ENCODE measurements at places on chromosomes 16 and 17. TPM values are rescaled to one million over a fixed set of nuclear protein-coding genes. Genes with fewer than 3 reads are reported as not detected.

SLC35G6 gene
- total RNA-seq: not detected

LCAT gene
- total RNA-seq: 18.2 TPM

DNA sequence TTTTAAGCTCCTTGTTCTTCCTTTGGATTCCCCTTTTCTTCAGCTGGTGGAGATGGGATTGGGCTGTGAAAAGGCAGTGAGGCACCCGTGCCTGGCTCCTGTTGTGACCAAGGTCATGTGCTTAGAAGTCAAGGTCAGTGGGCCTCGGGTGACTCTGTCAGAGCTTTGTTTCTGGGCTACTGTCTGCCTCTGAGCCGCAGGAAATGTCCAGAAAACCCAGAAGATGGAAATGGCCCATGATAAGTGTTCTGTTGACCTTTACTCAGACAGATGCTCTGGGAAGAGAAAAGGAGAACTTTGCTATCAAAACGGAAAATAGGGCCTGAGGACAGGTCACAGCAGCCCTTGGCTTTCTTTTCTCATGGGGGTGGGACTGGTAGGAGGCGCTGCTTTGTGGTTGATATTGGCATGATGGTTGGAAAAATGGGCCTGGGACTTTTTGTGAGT is 2.9 kb downstream of the ABCC1 start:
- no peak for DNase-seq

DNA sequence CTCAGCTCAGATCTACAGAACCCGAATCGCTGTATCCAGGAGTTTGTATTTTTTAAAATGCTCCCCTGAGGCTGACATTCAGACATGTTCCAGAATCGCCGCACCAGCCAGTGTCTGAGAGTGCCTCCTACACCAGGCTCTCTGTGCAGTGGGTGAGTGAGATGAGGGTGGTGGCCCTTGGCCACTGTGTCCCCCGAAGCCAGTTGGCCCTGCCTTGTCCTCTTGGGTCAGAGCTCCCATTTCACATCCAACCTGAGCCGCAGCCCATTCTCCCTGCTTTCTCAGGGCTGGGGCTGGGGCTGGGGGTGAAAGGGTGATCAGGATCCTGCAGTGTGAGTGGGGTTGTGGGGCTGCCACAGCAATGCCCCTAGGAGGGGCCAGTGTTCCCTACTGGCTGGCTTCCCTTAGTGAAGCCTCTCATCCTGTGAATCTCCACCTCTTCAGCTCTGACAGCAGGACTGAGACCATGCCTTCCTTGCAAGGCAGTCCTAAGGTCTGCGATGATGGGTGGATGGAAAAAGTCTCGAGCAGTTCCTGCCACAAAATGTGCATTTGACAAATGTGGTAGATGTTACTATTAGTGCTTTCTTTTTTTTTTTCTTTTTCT is 12.9 kb upstream of the MYCBPAP start:
- no peak for DNase-seq

KCNJ18 gene
- not detected for total RNA-seq

DNA sequence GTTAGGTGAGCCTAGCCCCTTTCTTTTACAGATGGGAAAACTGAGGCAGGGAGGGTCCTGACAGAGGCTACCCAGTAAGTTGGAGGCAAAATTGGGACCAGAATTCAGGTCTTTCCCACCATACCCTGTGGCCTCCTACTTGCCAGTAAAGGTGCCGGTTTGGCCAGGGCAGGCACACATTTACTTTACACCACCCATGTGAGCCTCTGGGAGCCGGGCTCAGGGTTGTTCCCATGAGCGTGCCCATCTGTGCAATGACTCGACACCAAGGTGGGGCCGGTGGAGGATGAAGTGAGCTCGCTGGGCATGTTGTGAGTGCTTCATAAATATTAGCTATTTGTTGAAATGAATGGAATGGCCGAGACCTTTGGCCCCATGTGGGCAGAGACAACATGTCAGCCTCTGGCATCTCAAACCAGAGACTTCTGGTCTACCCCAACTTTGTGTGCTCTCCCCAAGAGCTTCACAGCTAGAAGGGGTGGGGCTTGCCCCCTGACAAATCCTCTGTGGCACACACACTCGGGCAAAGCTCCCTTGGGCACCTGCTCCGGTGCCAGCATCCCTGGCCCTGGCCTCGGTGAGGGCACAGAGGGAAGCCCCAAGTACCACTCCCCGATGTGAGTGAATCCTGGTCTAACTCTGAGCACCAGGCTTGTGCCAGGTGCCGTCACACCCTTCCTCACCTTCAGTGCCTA is 60.1 kb downstream of the SRCIN1 start:
- no peak for DNase-seq

GRCh38 chr17:33596899-33597298 is 303.8 kb upstream of the ASIC2 start:
- no peak for DNase-seq

DNA sequence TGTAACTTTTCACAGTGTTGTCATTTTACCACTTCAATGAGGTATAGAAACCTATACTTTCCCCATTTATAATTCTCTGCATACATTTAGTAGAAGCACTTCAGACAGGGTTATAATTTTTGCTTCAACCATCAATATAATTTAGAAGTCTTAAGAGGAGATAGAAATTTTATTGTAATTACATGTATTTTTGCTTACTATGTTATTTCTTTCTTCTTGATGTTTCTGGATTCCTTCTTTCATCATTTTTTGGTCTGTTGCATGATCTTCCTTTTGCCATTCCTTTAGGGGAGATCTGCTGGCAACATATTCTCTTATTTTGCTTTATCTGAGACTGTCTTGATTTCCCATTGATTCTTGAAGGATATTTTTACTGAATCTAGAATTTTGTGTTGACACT is 31.1 kb downstream of the SPECC1 start:
- no peak for DNase-seq

C1QTNF1 gene
- not detected for total RNA-seq

PYDC1 gene
- total RNA-seq: not detected

- no peak for DNase-seq
Observed at GRCh38 chr17:350706-351448, 1.7 kb downstream of the RPH3AL start.

MMP28 gene
- 0.96 TPM for total RNA-seq

Data from CD4-positive, alpha-beta memory T cell (primary cell).